ENCODE measurements at places on chromosomes 2 and 18.

DNA sequence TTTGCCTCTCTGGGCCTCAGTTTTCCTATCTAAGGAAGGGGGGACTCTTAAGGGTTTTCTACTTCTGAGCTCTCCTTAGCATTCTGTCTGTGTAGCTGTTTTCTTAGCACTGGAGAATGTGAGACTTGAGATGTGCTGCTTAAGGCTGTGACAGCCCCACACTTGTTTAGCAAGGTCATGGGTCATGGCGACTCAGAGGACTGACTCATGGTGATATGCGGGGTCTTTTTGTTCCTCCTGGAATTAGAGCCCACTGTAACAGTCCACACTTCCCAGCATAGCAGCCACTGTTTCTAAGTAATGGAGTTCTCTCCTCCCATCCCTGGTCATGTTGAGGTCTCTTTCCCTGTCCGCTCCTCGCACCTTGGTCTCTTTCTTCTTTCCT lies 4.1 kb upstream of the LPIN1 start:
- DNase-seq: no peak

DNA sequence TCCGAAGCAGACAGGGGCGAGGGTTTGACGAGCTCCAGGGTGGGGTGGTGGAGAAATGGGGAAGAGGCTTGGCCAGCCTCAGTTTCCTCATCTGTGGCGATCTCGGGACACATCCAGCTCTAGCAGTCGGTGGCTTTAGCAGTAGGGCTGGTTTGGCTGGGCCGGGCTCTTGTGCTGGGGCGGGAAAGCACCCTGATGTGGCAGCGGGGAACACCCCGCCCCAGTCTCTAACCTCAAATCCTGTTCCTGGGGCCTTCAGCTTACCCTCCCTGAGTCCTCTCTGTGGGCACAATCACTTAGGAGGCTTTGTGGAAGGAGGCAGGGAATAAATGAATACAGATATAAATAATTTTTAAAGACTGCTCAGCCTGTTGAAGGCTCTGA lies 26.5 kb upstream of the MCFD2 start:
- DNase-seq: no peak

DNA sequence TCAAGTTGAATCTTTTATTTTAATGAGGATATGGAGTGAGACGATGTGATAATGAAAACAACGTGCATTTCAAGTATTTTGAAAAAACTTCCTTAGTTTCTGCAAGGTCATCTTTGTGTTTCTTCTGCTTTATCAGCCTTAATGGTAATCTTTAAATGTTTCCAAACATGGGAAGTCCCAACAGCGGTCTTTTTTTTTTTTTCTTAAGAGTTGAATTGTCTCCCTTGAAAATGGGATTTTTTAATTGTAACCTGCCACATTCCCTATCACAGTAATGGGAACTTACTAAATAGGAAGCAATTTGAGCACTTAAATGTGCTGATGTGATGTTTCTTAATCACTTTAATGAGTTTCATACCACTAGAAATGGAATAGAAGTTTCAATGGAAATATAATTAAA lies 45.8 kb downstream of the ATIC start:
- no peak for DNase-seq

- peak; percentile 98 for DNase-seq
Observed at GRCh38 chr18:51029694-51030536, at the start of gene SMAD4. TSS of gene SMAD4 (plus strand) at chr18:51030213. CDS start at chr18:51047047, 16,834 bp downstream.

DNA sequence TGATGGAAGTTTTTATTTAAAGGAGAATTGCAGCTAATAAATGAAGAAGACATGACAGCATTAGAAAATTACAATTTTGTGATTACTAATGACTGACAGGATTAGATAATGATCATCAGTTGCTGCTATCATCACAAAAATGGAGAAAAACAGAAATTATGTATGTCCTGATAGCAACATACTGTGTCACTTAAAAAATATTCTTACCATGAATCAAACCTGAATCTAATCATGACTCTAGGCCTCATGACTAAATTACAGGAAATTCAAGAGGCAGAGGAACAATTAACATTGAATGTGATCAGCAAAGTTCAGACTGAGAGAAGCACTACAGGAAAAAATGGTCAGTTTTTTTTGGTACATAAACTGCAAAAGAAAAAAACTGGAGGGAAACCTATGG lies 147.8 kb downstream of the PMAIP1 start:
- no peak for DNase-seq

DNA sequence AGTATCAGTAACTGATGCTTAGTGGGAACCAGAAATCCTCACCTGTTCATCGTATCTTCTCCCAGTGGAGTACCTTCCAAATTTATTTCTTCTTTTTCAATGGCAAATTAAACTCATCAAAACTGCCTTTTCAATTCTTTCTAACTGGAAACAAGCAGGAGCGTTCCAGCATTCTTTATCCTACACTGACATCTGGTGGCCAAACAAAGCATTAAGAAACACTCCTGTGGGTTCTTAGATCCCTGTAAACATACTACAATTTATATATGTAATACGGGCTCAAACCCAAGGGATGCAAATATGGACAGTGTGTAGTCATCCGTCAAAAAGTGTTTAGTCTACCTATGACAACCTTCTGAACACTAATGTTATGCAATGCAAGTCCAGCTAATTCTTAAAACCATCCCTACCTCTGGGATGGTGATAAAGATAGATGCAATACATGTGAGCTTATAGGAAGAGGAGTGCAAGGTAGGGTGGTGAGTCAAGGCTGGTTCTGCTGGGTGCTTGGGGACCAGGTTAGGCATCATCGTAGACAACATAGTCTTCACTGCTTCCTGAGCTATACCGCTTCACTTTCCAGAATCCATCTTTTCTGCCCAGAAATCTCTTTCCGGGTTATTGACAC lies 375.0 kb downstream of the CTNNA2 start:
- no peak for DNase-seq

GRCh38 chr18:40056079-40056692 lies 1898.8 kb upstream of the PIK3C3 start:
- DNase-seq: no peak

- DNase-seq: no peak
Observed at GRCh38 chr2:69489793-69490192, 52.6 kb upstream of the NFU1 start.

DNA sequence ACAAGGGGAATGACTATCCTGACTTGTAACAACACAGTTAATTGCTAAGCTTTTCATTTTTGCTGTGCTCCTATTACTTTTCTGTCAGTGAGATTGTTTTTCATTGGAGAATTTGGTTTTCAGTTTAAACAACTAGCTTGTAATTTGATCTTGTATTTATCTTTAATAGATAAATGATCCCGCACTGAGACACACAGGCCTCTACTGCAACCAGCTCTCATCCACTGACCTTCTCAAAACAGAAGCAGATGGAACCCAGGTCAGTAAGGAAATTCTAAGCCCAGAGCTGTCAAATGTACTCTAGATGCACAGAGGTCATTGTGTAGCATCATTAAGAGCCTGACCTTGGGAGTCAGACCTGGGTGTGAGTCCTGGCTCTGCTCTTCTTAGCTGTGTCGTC lies 30.7 kb downstream of the PTRHD1 start:
- DNase-seq: no peak

- no peak for DNase-seq
Observed at GRCh38 chr18:45783097-45784075, 42.1 kb upstream of the SIGLEC15 start.

DNA sequence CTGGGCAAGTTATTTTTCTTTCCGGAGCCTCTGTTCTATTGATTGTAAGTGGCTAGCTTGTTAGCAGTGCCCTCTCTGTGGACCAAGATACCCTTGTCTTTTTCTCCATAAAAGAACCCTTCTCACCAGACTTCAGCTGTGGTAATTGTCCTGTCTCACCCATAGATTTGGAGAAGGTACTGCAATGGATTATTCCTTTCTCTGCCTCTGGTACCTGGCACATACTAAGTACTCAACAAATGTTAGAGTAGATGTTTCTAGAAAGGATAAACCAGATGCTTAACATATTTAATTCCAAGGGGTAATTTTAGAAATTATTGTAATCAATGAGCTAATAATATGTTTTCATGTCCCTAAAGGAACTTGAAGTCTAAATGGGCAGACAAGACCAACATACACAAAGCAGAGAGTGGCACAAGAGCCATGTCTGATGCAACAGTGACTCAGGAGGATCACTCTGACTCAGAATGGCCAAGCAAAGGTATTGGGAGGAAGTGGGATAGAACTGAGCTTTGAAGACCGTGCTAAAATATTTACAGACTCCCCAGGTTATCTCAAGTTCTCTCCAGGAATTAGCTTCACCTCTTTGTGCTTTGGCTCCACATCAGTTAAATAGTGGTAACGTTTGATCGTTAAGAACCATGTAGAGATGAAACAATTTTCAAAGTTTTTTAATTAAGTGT lies 129.7 kb upstream of the OSR1 start:
- no peak for DNase-seq

DNA sequence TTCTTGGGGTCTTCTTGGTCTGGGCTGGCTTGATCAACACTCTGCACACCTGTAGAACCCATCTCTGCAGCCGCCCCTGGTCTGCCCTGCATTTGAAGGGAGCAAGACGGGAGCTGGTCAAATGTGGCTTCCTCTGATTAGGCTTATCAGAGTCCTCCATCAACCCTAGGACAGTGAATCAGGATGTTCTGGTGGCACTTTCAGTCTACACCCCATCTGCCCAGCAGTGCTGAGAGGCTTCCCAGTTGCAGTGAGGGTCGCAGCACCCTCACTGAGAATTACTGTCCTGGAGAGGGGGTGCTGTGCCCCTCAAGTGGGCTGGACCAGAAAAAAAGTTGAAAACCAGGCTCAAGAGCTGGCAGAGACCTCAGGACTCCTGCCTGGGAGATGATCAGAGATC lies 152.9 kb downstream of the DYSF start:
- no peak for DNase-seq

DNA sequence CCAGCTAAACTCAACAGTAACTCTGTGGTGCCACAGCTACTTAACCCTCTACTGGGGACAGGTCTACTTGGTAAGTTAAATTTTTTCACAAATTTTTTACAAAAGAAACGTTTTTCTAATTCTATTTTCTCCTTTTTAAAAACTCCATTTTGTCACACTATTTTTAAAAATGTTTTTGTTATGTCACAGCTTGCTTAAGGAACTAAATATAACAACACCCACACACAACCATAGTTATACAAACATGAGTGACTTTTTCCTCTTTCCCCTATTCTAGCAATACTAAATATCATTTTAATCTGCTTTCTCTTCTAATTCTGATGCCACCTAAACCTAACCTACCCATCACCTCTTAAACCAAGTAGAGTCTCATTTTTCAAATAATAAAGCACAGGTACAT lies 160.5 kb upstream of the EPC2 start:
- no peak for DNase-seq

DNA sequence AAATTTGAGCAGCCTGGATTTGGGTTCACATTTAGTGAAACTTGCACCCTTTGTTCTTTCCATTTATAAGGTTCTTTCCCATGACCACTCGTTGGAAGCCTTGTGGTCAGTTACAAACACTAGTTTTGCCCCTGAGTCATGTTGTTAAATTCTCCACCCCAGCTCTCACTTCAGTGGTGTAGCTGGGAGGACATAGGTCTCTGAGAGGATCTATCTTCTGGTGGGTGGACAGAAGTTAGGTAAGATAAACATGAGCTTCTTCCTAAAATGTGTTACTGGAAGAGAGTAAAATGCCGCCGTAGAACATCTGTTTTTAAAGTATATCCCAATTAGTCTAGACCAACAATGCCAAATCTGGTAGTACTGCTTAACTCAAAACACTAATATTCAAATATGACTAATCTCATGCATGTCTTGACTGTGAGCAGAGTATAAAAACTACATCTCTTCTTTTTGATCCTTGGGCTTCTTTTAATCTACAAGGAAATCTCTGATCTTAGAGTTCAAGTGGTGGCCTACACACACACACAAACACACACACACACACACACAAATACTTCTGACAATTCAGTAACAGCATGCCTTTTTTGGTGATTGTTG lies 162.6 kb upstream of the FN1 start:
- no peak for DNase-seq

GRCh38 chr2:98445177-98445682 lies 572 bp downstream of the INPP4A start:
- DNase-seq: no peak

GRCh38 chr2:200383380-200384110 lies 77.1 kb downstream of the SPATS2L start:
- DNase-seq: no peak

DNA sequence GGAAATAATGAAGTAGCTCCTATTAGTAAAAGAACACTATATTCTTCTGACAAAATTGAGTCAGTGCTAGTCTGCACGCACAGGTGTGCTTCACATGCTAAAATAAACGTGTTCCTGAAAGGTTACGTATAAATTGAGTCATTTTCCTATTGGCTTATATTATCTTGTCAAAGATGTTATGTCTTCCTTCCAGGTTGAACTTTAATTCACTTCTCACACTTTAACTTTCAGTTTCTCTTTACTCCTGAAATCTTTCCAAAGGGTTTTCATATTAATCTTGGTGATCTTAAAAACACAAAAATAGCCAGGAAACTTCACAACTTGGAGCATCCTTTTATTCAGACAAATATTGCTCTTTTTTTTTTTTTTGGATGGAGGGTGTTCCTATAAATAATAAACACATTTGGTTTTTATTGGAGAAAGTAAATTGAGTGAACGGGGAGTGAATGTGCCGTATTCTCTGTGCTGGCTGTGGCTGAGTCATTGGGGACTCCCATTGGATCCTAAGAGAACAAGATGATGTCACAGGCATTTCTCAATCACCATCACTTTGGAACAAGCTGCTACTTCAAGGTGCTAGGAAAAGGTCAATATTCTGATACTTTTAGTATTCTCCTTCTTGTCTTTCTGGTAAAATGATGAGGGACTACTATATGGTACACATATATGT lies 150.2 kb upstream of the SPATS2L start:
- DNase-seq: no peak

DNA sequence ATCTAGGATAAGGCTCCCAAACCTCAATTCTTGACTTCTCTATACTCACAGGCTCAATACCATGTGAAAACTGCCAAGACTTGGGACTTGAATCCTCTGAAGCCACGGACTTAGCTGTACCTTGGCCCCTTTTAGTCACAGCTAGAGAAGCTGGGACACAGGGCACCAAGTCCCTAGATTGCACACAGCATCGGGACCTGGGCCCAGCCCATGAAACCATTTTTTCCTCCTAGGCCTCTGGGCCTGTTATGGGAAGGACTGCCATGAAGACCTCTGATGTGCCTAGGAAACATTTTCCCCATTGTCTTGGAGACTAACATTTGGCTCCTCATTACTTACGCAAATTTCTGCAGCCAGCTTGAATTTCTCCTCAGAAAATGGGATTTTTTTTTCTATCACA lies 1011.8 kb upstream of the DDX18 start:
- DNase-seq: no peak

- no peak for DNase-seq
Observed at GRCh38 chr2:215966951-215967350, 46.4 kb downstream of the MREG start.

DNA sequence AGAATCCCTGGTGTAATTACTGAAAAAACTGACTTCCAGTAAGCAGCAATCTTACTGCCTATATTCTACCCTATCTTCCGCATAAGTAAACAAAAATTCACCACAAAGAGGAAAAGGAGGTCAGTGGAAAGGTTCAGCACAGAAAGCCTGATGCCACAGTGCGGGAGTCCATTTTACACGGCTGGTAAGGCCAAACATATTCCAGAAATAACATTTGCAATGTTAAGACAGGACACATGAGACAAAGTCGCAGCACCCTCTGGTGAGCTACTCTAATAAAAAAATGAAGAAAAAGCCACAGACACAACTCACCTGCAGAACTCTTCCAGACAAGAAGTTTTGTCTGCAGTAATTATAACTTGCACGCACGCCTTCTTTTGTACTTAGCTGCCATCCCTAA lies 40.6 kb downstream of the GEMIN6 start:
- no peak for DNase-seq
